ENCODE measurements at places on chromosomes 3 and 15.

DNA sequence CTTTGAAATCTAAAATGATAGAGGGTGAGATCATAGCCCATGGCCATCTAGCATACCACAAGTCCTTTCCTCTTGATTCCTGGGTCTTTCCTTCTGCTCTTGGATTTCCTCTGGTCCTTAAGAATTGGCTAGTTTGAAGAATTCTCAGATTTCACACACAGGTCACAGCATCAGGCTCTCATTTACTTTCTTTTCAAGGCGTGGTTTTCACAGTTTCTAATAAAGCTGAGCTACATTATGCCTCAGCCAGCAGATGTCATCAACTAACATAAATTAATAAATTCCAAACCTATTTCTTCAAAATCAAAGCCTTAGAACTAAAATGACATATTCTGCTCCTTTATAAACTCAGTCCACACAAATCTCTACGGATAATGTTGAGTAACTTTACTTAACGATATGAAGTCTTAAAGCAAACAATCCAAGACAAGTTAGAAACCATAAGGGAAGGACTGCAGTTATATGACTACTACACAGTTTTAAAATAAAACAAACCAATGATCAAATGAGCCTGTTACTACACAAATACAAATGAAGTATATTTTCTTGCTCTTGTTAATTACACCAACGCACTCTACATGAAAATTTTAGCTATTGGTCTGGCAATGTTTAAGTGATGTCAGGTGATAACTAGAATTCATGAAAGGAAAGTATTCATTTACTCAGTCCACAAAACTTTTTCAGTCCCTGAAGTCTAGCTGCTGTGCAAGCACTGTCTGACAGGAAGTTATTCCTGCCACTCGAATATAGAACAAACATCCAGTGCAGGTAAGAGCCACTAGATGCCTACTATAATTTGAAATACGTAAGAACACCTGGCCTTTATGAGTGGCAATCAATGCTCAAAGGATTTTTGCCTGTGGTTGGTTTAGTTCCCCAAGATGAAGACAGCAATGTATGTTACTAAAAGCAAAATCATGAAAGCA, 9.2 kb downstream of the CCDC14 start:
- peak; percentile 7 for DNase-seq

DNA sequence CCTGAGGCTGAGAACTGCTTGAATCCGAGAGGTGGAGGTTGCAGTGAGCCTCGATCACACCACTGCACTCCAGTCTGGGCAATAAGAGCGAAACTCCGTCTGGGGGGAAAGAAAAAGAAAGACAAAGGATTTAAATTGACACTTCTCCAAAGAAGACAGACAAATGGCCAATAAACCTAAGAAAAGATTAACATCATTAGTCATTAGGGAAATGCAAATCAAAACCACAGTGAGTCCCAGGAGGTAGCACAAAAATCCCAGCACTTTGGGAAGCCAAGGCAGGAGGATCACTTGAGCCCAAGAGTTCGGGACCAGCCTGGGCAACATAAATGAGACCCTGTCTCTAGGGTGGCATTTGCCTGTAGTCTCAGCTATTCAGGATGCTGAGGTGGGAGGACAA, 12.6 kb downstream of the CLPX start:
- DNase-seq, result no peak

DNA sequence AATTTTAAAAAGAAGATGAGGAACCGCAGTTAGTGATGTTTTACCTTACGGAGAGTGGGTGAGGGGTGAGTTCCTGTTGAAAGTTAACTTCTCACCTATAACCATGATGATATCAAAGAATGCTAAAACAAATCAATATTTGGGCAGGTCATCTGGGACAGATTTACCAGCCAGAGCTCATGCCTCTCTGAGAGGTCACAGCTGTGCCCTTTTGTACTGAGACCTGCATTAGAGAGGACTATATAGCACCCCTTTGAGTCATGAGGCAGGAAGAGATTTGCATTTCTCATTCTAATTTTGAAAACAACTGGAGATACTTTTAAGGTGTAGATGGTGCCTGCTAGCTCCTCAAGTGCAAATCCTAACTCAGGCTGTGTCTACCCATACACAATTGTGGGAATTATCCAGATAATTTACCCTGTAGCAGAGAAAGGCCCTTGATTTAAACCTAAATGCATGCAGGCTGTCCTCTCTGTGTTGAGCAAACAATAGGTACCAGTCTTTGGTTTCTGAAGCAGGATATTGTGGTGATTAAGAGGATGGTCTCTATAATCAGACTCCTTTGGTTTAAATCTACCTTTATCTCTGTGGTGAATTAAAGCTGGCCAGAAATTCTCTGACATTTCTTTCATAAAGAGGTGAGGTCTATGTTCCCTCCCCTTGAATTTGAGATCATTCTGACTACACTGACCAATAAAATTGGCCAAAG, 5.8 kb upstream of the TM4SF4 start:
- no peak for DNase-seq

GRCh38 chr3:53704363-53704725, 141.9 kb downstream of the CHDH start:
- no peak for DNase-seq

GRCh38 chr15:27623149-27623548, 476.0 kb downstream of the OCA2 start:
- no peak for DNase-seq

DNA sequence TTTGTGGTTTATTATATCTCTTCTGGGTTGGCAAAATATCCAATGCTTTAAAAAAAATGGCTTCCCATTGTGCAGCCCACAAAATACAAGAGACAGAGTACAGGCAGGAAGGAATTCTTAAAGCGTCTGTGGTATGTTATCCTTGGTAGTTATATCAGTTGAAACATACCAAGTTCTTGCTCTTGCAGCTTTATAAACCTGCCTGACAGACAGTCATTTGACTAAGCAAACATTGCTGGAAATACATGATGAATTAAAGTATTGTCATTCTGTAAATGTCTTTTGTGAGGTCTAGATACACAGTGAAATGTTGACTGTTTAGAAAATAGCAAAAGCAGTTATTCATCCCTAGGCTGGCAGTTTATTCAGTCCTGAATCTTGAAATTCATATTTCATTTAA, 44.8 kb upstream of the MAP3K13 start:
- DNase-seq, result peak; percentile 17

DNA sequence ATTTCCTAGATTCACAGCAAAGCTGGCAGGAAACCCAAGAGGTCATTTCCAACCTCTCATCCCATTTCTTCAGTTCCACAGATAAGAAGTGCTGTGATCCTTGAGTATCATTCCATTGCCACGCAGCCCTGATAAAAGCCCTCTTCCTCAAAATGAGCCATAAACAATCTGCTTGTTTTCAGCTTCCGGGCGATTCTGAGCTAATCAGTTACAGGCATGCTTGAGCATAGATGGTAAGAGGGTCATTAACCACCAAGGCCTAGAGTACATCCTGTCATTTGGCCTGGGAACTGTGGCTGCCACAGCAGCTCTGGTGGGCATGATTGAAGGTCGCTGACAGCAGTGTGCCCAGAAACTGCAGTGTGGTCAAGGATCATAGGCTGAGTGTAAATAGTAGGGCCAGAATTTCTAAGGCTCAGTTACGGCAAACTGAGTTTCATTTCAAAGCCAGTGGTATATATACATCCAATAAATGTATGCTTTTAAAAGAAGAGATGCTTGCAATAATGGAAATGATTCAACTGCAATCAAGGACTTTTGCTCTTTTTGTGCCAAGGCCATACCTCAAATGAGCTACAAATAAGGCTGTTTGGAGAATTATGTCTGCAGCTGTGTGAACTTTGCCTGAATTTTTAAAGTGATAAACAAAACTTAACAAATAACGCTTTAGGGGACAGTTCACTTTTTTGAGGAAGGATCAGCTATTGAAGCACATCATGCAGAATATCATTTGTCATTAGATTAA, 47.3 kb downstream of the P3H2 start:
- no peak for DNase-seq

DNA sequence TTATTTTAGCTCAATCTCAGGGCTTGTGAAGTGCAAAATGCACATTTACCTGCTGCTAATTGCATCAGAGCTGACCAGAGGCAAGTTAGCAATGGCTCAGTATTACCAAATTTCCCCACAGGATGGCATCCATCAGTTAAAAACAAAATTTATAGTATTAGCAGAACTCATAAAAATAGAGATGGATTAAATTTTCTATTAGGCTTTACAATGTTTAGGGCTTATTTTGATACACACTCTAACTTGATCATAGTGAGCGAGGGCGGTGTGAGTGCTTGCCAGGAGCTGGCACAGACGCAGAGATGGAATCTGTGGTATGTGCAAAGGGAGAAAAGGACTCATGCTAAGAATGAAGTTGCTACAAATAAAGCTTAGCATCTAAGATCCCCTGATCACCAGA, 241.0 kb downstream of the NSUN3 start:
- peak; percentile 32 for DNase-seq

DNA sequence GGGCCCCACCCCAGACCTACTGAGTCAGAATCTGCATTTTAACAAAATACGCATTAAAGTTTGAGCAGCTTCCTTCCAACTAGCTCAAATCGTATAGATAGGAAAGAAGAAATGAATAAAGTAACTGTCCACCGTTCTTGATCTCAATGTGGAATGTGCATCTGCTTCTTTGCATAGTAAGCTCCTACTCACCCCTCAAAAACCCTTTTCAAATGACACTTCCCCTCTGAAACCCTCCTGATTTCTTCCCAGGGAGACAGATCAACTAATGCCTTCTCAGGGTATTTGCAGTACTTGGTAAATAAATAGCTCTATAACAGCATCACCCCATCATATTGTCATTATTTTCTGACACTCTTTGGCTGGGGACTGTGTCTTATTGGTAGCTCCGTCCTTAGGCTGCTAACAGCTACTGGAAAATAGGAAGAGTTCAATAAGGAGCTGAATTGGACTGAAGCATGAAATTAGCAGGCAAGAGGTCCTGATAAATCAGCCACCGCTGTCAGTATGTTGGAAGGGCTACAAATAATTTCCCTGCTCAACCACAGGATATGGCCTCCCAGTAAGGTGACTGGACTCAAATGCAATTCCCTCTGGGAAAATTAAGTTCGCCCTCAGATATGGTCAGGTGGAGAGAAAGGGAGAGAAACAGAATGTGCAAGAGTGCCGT, 10.2 kb downstream of the OXTR start:
- no peak for DNase-seq

DNA sequence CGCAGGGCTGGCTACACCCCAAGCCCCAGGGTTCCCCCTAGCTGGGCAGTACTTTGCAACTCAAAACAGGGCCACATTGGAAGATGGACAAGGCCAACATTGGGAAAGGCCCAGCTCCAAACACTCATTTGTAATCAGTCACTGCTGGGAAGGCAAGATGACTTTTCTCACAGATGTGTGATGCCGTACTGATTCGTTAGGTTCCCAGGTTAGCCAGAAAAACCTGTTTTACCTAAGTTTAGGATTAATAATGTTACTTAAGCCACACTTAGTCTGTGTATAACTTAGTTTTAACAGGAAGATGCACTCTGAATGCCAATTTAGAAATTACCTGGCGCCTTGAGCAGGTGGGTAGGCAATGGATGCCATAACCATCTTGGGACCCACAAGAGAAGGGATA, 71.0 kb downstream of the ITGB5 start:
- DNase-seq, result no peak

DNA sequence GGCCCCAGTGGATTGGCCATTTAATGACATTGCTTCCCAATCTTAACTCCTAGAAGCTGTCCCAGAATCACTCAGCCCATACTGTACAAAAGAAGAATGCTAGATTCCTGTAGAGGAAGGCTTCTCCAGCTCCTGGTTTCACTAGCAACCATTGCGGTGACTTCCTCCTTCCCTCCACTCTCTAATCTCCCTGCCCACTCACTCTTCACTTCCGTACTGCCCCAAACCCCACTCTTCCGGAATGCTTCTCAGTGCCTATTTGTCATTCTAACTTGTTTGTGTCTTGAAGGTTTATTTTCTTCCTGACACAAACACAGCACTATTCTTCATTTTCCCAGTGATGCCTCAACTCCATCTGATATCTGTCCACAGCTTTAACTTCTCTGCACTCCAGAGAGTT, 97.1 kb upstream of the SPATA16 start:
- DNase-seq, result no peak

- DNase-seq, result no peak
These were observed 29.0 kb downstream of the ADCY5 start for GRCh38 chr3:123419850-123420297.

GRCh38 chr3:39707314-39707909, 102.0 kb upstream of the MYRIP start:
- DNase-seq, result peak; percentile 52

GRCh38 chr3:23256741-23257435, 53.8 kb downstream of the UBE2E2 start:
- no peak for DNase-seq

GRCh38 chr3:27074914-27075313, 294.3 kb downstream of the NEK10 start:
- DNase-seq, result no peak

- DNase-seq, result no peak
These were observed 27.0 kb downstream of the GRK7 start for GRCh38 chr3:141790171-141790570.

- no peak for DNase-seq
These were observed 21.6 kb downstream of the MCTP2 start for GRCh38 chr15:94252906-94253491.

- DNase-seq, result no peak
These were observed 199.1 kb upstream of the ZPLD1 start for GRCh38 chr3:102235679-102236078.

DNA sequence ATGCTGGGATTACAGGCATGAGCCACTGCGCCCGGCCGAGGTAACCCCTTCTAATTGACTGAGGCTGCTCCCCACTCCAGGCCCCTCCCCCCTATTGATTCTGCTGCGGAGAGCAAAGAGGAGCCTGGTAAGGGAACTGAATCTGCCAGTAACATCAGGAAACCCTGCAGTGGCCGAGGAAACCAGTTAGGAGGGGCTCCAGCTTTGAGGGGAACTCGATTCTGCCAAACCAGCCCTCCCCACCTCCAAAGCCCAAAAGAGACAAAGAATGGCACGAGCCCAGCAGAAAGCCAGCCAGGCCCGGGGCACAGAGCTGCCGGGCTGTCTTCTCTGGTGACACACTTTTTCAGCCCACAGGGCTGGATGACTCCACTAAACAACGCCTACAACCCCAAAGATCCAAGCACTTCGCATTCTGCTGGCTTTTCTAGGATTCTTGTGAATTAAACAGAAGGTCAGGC, 15.0 kb upstream of the ACAD9 start:
- DNase-seq, result peak; percentile 23

- DNase-seq, result no peak
These were observed 26.5 kb upstream of the FBXL2 start for GRCh38 chr3:33250712-33251111.

DNA sequence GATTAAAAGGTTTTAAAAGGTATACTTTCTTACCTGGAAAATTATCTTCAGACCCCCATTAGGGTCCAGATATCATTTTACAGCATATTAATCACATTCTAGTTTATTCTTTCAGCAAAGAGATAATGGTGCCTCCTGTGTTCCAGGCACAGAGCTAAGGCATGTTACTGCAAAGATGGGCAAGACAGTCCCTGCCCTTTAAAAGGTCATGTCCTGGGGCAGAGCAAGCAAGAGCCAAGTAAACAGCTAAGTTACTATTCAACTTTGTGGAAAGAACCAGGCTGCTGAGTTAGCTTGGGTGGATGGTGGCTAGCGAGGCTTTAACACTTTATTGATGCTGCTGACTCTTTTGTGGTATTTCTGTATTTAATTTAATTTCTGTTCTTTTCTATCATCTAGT, 75.0 kb downstream of the LRRC28 start:
- no peak for DNase-seq

GRCh38 chr3:169228522-169228921, 435.0 kb downstream of the MECOM start:
- no peak for DNase-seq
